ENCODE measurements at places on chromosomes 3 and 15.
A peak's percentile ranks its signal among the peaks of the same experiment; 100 is the strongest.

DNA sequence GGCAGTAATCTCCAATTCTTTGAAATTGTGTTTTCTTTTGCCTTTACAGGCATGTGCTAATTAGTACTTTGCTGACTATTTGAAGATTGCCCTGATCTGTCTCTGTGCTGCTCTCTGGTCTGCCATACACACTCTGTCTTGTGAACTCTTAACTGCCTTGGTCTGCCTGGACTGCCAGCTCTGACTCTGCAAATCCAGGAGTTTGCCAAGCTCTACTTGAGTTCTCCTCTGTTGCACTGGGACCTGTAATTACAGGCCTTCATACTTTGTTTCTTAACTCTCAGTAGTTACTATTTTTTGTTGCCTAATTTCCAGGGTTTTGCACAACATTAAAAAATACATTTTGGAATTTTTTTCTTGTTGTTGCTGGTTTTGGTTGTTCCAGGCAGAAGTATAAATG lies 155.0 kb downstream of the RSRC1 start:
- DNase-seq, result no peak

- DNase-seq, result no peak
Measured at GRCh38 chr3:122364490-122364889, 18.5 kb downstream of the MIX23 start.

DNA sequence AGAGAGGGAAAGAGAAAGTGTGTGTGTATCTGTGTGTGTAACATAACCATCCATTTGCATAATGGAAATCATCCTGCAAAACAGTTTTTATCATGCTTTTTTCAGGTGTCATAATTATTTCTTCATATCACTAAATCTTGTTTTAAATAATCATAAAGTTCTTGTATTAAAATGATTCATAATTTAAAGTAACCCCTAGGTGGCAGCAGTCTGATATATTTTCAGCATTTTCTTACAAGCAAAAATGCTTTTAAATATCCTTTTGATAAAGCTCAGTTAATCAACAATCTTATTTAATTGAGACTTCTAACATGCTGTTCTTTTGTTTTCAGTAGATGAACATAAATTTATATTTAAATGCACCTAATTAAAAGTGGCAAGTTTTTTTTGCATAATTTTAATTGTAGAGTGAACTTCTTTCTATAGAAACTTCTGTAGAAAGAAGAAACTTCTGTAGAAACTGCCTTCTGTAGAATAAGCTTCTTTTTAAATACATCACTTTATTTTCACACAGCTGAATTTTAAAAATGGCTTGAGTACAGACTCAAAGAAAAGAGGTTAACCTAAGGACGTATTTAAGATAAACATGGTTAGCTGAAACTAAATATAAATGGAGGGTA lies 72.5 kb downstream of the OPA1 start:
- DNase-seq, result no peak

DNA sequence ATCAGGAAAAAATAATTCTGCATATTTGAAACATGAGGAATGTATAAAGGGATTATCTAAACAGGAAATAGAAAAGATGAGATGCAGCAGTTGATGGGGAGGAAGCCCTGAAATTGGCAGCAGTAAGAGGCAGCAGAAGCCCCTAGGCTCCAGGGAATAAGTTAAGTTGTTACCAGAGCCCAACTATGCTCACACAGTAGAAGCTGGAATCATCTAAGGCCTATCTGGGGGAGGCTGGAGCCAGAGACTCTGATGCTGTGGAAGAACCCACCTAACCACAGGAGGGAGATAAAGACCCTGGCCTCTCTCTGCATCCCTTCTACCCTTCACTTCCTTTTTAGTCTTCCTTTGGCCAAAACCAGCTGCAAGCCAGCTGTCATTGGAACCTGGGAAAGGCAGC lies 519.7 kb downstream of the DIPK2A start:
- DNase-seq, result no peak

DNA sequence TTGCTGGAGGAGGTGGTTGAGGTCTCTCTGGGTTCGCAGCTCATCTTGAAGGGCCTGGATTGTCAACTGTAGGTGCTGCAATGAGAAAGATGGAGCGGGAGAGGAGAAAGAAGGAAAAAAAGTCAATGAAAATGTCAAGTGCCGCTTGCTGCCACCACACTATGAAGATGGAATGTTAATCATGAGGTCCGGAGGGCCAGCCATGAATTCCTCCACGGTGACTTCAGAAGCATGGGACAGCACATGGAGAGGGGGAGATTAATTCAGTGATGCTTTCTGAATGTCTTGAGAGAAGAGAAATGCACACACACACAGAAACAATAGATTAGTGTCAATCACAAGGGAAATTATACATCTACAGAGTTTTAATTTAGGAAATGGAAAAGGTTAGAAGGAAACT lies 171.9 kb downstream of the ERC2 start:
- DNase-seq, result no peak

- DNase-seq, result no peak
Measured at GRCh38 chr3:5250467-5251195, 63.1 kb downstream of the EDEM1 start.

DNA sequence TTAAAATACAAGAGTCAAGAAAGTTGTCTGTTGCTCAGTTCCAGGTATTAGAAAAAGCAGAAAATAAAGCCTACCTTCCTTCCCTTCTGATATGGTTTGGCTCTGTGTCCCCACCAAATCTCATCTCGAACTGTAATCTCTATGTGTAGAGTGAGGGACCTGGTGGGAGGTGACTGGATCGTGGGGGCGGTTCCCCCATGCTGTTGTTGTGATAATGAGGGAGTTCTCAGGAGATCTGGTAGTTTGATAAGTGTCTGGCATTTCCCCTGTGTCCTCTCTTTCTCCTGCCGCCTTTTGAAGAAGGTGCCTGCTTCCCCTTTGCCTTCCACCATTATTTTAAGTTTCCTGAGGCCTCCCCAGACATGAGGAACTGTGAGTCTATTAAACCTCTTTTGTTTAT lies 288.8 kb upstream of the LMCD1 start:
- no peak for DNase-seq

GRCh38 chr3:155730843-155731242 lies 14.0 kb downstream of the PLCH1 start:
- DNase-seq, result no peak

- DNase-seq, result no peak
Measured at GRCh38 chr15:57751177-57751800, 44.8 kb downstream of the POLR2M start.

GRCh38 chr15:42786978-42787377 lies 50.0 kb upstream of the CDAN1 start:
- no peak for DNase-seq

DNA sequence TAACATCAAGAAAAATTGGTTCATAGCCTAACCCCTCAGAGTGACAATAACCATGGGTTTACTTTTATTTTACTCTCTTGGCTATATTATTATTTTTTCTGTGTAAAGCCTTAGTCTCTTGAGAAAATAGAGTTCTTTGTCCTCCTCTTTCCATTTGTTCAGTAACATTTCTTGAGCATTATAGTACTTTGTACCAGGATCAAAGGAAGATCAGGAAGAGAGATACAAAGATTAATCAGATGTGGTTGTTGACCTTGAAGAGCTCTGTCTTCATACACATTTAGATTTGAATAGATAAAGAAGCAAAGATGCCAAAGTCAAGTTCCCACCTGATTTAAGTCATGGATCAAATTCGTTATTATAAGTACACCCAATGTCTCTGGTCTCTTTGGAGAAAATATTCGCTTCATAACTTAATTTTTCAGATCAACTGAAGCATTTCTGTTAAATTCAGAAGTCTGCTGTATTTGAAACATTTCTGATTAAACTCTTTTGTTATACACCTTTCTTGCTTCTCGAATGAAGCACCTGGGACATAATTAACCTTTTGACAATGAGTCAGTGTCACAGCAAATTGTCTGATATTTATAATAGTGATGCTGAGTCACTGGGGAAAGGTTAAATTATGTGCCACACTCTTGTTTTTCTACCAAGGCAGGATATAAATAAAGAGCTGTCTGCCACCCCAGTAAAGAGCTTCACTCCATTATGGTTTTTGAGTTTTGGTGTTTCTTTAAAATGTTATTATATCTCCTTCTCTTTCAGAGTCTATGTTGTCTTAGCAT lies 100.2 kb downstream of the GHSR start:
- no peak for DNase-seq

DNA sequence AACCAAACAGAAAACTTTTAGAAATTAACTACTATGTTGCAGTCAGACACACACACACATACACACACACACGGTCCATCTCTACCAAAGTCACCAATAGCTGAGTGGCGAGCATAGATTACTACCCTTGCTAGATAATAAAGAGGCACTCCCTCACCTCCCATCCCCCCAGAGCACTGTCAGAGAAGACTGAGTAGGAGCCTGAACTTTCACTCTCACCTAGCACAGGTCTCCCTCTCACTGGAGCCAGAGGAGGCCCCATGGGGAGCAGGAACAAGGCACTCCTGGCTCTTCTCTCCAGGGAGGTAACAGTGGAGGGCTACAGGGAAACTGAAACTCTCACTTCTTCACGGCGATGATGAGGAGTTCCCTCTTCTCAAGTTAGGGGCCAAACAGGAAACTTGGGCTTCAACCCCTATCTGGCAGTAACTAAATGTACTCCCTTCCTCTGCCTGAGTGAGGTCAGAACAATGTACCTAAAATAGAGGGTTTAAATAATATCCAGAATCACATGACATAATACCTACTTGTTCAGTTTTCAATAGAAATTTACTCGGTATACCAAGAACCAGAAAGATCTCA lies 975.3 kb upstream of the GBE1 start:
- no peak for DNase-seq

DNA sequence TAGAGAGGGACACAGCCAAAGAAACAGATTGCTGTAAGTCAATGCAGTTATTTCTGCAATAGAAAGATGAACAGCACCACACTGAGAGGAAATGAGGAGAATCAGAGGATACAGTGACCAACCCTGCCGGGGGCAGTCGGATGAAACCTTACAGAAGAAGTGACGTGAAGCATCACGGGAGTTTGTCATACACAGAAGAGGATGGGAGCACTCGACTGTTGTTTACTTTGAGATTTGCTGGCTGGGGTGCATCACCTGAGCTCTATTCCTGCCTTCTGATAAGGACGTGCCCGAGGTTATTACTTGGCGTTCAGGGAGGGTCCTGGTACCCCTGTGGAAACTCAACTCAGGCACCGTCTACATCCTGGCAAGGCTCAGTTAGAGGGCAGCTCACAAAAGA lies 45.4 kb downstream of the MAGEF1 start:
- DNase-seq, result no peak

- DNase-seq, result no peak
Measured at GRCh38 chr3:108518895-108519294, 8.5 kb upstream of the MYH15 start.

GRCh38 chr3:47469616-47470015 lies 6.1 kb downstream of the SCAP start:
- DNase-seq, result no peak

GRCh38 chr15:25185791-25186190 lies 231.0 kb downstream of the SNRPN start:
- DNase-seq, result peak; percentile 5

- no peak for DNase-seq
Measured at GRCh38 chr15:47364230-47365141, 352.8 kb upstream of the SEMA6D start.
